ENCODE measurements at places on chromosomes 6 and 20.

DNA sequence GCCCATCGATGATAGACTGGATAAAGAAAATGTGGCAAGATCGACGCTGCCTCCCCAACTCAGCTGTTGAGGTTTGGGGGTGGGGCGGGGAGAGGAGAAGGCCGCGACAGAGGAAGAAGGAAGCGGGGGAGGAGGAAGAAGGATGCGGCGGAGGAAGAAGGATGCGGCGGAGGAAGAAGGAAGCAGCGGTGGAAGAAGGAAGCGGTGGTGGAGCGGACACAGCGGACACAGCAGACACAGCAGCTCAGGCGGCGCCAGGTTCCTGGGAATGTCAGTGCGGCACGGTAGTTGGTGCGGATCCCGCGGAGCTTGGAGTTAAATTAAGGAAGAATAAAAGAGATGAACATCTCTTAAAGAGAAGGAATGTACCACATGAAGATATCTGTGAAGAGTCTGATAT is 163.9 kb upstream of the NT5E start:
- DNase-seq = no peak

GRCh38 chr6:156832231-156832647 is 55.1 kb downstream of the ARID1B start:
- DNase-seq = no peak

- no peak for DNase-seq
Observed at GRCh38 chr6:162699961-162700360, 27.6 kb downstream of the PRKN start.

DNA sequence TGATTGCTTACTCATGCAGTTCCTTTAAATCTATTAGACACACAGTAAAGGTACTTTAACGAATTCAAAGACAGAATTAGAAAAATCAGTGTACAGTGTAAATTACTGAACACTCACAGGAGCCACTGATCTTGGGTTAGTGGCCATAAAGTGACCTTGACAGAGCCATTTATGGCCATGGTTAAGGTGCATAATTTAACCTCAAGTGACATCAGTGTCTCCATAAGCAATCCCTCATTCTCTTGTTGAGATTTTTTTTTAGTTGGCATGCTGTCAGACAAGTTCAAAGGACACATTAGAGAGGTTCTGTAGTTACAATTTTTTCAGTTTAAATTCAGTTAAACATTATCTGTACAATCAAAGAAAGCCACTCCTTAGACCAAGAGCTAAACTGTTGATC is 334.4 kb downstream of the KHDRBS2 start:
- no peak for DNase-seq

DNA sequence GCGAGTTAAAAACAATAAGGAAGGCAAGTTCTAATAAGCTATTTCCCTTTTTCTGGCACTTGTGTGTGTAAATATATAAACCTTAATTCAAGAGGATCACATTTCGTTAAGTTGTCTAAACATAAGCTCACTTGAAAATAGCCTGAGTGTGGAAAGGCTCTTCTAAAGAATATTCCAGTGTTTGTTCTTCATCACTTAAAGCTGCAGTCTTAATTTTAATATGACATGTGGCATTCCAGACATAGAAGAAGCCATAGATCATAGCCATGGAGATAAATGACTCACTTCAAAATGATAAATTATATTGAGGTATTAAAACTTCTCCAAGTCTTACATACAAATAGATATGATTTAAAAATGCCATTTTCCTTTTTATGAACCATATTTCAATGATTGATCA is 42.1 kb downstream of the IYD start:
- no peak for DNase-seq

Measured in stimulated activated CD8-positive, alpha-beta memory T cell treated with anti-CD3 and anti-CD28 coated beads, Interleukin-4, amount 100 ng/mL, for 1 hour (primary cell).